PC-9 (cell line): ENCODE measurements at places on chromosomes 1 and 21. TPM values are rescaled to one million over a fixed set of nuclear protein-coding genes. Genes with fewer than 3 reads are reported as not detected.

- peak; percentile 28 for DNase-seq
- no peak overlapping the region for H3K4me3 ChIP-seq
- H3K36me3 ChIP-seq: no peaks in the 10 kb centered on the region
These were observed 55.2 kb upstream of the TARBP1 start for GRCh38 chr1:234533975-234534876.

DNA sequence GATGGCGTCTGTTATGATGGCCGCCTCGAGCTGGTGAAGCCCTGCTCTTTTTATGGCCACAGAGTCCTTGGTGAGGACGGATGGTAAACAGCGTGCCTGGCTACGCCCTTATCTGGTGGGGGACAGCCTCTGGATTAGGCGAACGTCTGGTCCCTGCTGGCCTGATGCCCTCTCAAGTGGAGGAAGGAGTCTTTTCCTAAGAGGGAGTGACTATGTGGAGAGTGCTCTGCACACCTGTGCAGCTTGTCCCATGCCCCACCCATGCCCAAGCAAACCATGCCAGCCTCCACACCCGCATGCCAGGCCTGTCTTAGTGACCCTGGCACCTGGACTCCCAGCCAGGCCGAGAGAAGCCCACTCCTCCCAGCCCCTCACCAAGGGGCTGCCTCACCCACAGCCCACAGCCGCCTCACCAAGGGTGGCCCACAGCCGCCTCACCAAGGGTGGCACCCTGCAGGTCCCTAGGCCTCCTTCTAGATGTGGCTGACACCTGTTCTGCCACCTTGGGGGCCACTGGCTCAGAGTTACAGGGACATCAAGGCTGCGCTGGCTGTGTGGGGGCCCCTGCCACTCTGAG is 40.2 kb downstream of the WNT9A start:
- H3K36me3 ChIP-seq: no peaks in the 10 kb centered on the region
- no peaks in the 10 kb centered on the region for H3K4me1 ChIP-seq
- DNase-seq: no peak
- no peak overlapping the region for H3K27ac ChIP-seq
- H3K4me3 ChIP-seq: no peak overlapping the region
- no peaks in the 10 kb centered on the region for H3K27me3 ChIP-seq

- peaks cover 6% of the 10 kb centered on the region; the same call in 1 of the 2 replicates for H3K27me3 ChIP-seq
- no peak overlapping the region for H3K4me3 ChIP-seq
- H3K4me1 ChIP-seq: no peaks in the 10 kb centered on the region
These were observed 294.5 kb upstream of the GREM2 start for GRCh38 chr1:240906477-240906876.

GRCh38 chr1:24412408-24412807 is 1.2 kb downstream of the STPG1 start:
- H3K27me3 ChIP-seq: no peaks in the 10 kb centered on the region
- no peak for DNase-seq
- no peak overlapping the region; the same call in 1 of the 2 replicates for H3K4me3 ChIP-seq
- peak overlapping the region; percentile 84 for H3K27ac ChIP-seq
- no peaks in the 10 kb centered on the region for H3K36me3 ChIP-seq

- H3K36me3 ChIP-seq: no peaks in the 10 kb centered on the region
- peaks cover 9% of the 10 kb centered on the region for H3K4me1 ChIP-seq
- H3K27me3 ChIP-seq: no peaks in the 10 kb centered on the region
- no peak overlapping the region for H3K4me3 ChIP-seq
- no peak overlapping the region for H3K27ac ChIP-seq
These were observed 5.7 kb upstream of the PLPP3 start for GRCh38 chr1:56584910-56585528.

Gene FAAH
- 19.1 and 23.8 TPM in 2 replicates for total RNA-seq

DNA sequence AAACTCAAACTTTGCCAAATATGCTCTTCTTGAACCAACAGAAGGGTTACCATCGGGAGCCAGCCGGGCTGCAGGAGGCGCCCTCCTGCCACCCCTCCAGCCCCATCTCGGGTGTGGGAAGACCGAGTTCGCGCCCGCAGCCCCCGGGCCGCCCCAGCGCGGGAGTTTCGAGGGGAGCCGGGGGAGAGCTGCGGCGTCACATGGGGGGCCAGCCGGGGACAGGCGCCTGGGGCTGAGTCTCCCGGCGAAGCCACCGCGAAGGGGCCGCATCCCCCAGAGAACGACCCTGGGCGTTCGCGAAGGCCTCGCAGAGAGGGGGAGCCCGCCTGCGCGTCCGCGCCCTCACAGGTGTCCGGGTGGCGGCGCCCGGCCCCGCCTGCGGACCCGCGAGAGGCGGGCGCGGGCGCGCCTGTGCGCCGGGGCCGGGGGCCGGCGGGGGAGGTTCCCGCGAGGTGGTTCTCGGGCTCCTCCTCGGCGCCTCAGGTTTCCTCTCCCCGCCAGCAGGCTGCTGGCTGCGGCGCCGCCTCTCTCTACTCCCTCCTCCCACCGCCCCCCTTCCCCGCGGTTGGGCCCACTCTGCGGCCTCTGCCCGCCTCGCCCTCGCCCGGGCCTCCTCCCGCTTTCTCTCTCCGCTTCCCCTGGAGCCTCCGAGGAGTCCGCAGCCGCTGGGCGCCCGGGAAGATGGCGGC is at the start of gene RAVER2:
TSS of gene RAVER2 (plus strand) at position 584 of the 689 bp plus-strand sequence. CDS start at position 682, 98 bp downstream.
- H3K27me3 ChIP-seq: no peaks in the 10 kb centered on the region
- H3K27ac ChIP-seq: peak within 1 kb of the TSS; percentile 50
- DNase-seq: peak; percentile 90
- H3K4me3 ChIP-seq: peak within 1 kb of the TSS; percentile 85

DNA sequence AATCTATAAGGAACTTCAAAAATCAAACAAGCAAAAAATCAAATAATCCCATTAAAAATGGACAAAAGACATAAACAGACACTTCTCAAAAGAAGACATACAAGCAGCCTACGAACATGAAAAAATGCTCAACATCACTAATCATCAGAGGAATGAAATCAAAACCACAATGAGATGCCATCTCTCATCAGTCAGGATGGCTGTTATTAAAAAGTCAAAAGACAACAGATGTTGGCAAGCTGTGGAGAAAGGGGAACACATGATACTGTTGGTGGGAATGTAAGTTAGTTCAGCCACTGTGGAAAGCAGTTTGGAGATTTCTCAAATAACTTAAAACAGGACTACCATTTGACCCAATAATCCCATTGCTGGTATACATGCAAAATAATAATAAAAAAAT is 226.4 kb downstream of the S1PR1 start:
- H3K4me3 ChIP-seq: no peak overlapping the region
- H3K36me3 ChIP-seq: no peaks in the 10 kb centered on the region
- H3K27me3 ChIP-seq: no peaks in the 10 kb centered on the region
- no peaks in the 10 kb centered on the region for H3K4me1 ChIP-seq

GRCh38 chr1:177934927-177935326 is 34.9 kb downstream of the SEC16B start:
- H3K4me3 ChIP-seq: no peak overlapping the region
- no peaks in the 10 kb centered on the region for H3K36me3 ChIP-seq
- no peak overlapping the region for H3K27ac ChIP-seq
- DNase-seq: no peak

Gene TBX19
- total RNA-seq: 1.5 and 2.0 TPM in 2 replicates

Gene RAP1GAP
- total RNA-seq: 22.7 and 30.2 TPM in 2 replicates

- no peak for DNase-seq
- no peak overlapping the region for H3K4me3 ChIP-seq
- H3K36me3 ChIP-seq: no peaks in the 10 kb centered on the region
- no peak overlapping the region for H3K27ac ChIP-seq
These were observed 3.6 kb upstream of the CALML6 start for GRCh38 chr1:1911350-1912041.

Gene ZBTB17
- total RNA-seq: 17.4 and 24.2 TPM in 2 replicates

DNA sequence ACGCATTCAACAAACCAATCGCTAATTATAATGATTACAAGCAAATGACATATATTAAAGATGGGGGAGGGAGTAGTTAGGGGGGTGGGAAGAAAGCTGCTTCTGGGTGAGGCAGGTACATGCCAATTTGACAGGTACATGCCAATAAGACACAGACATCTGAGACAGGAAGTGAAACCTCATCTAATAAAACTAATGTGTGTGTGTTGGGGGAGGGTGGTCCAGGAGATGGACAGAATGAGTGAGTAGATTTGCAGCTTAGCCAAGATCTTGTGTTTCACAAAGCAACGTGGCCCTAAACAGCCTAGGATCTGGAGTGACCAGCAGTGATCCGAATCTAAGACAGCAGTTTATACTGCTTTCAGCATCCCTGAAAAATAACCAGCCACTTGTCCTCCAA is 10.8 kb downstream of the CFAP45 start:
- H3K4me1 ChIP-seq: peaks cover 26% of the 10 kb centered on the region
- peak overlapping the region; percentile 74 for H3K27ac ChIP-seq
- no peak overlapping the region for H3K4me3 ChIP-seq
- DNase-seq: no peak
- no peaks in the 10 kb centered on the region for H3K27me3 ChIP-seq
- no peaks in the 10 kb centered on the region for H3K36me3 ChIP-seq

DNA sequence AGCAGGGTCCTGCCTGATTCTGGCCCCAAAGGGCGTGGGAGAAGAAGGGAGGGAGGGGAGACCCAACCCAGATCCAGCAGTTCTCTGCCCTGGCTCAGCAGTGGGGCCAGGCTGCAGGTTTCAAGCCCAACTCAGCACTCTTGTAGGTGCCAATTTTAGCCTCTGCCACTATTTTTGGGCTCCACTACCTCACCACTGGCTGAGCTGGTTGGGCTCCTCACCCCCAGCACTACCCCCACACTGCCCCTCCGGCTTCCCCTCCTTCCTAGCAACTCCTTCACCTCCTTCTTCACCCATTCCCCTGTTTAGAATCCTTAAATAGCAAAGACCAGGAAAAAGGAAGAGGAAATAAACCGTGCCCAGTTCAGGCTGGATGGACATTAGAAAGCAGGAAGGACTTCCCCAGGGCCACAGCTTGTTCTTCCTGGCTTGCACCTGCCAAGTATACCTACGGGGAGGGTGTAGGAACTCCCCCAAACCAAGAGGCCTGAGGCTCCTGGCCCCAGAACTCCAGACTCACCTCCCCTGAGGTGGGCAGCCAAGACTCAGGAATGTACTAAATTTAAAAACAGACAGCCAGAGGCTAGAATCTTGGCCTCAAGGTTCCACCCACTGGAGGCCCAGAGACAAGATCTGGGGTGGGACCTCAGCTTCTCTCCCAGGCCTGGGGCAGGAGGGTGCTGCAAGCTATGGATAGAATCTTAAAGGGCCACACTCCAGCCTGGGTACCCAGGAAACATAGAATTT is 1.4 kb upstream of the ARHGEF2 start:
- no peaks in the 10 kb centered on the region for H3K27me3 ChIP-seq
- H3K4me1 ChIP-seq: peaks cover 57% of the 10 kb centered on the region
- H3K36me3 ChIP-seq: peaks cover 15% of the 10 kb centered on the region
- peak overlapping the region; percentile 96 for H3K27ac ChIP-seq
- peak overlapping the region; percentile 93 for H3K4me3 ChIP-seq
- peak; percentile 58 for DNase-seq

- H3K36me3 ChIP-seq: no peaks in the 10 kb centered on the region
- H3K27ac ChIP-seq: no peak overlapping the region
- H3K27me3 ChIP-seq: no peaks in the 10 kb centered on the region
These were observed 134.4 kb downstream of the LEPR start for GRCh38 chr1:65554829-65555228.

Gene TOR1AIP1
- total RNA-seq: 23.5 and 24.4 TPM in 2 replicates

Gene PADI1
- 27.7 and 28.3 TPM in 2 replicates for total RNA-seq

DNA sequence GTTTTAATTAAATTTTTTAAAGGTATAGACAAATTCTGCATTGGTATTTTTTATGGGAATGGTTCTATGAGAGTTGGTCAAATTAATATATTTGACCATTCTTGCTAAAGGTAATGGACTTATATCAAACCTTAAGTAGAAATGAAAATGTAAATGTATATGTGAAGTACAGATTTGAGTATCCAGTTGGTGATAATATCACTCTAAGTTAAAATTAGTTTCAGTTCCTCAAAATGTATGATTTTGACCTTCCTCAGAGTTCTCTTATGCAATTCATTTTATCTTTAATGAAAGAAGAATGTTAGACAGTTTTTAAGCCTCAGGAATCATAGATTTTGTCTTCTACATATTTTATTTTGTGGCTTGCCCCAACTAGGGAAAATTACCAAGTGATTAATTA is 1291.5 kb upstream of the B3GALT2 start:
- H3K4me1 ChIP-seq: no peaks in the 10 kb centered on the region
- DNase-seq: no peak
- H3K27ac ChIP-seq: no peak overlapping the region
- no peaks in the 10 kb centered on the region for H3K27me3 ChIP-seq

DNA sequence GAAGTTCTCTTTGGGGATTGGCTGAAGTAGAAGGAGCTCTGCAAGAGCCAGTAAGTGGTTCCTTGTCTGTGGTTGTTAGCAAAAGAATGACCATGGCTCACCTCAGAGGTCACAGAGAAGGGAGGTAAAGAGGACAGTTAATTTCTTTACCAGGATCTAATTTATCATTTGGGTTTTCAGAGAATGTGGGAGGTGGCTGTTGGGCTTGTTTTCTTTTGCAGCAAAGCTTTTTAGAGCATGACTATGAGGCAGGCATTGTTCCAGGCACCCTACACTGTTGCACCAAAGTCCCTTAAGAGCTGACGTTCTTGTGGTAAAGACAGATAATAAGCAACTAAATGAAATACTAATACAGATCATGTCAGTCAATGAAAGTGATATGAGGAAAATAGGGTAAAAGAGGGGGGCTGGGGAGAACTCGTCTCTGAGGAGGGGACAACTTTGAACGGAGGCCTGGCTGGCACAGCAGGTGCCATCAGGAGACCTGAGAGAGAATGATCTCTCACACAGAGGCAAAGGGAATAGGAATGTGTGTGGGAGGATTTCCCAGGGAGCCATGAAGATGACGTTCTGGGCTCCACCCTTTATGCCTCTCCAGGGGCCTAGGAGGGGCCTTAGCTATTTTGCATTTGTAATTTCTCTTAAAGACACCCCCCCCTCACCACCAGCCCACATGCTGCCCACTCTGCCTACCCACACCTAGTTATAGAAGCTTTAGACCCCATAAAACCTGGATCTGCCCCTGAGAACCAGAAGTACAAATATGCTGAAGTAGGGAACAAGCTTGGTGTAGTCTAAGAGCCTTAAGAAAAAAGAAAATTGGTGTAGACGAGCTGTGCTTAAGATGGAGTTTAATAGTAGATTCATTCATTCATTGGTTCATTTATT is 177.5 kb downstream of the ROR1 start:
- no peak overlapping the region for H3K27ac ChIP-seq
- 0 out of 2 replicates have a peak, but pooled peaks cover 3% of the 10 kb centered on the region for H3K36me3 ChIP-seq
- DNase-seq: no peak
- 0 out of 2 replicates have a peak, but pooled peaks cover 5% of the 10 kb centered on the region for H3K4me1 ChIP-seq
- no peak overlapping the region for H3K4me3 ChIP-seq

Gene C1orf210
- 23.3 and 29.3 TPM in 2 replicates for total RNA-seq

Gene RCSD1
- not detected in 2 replicates for total RNA-seq

Gene C1orf56
- total RNA-seq: 1.8 and 2.3 TPM in 2 replicates

GRCh38 chr21:29418813-29419212 is 120.1 kb downstream of the BACH1 start:
- H3K4me3 ChIP-seq: no peak overlapping the region
- H3K27ac ChIP-seq: no peak overlapping the region
- DNase-seq: no peak
- no peaks in the 10 kb centered on the region for H3K4me1 ChIP-seq
